Stimulated activated CD8-positive, alpha-beta memory T cell treated with anti-CD3 and anti-CD28 coated beads, Interleukin-2, amount 100 ng/mL, for 1 hour (primary cell): ENCODE measurements at places on chromosomes 7 and 10.

DNA sequence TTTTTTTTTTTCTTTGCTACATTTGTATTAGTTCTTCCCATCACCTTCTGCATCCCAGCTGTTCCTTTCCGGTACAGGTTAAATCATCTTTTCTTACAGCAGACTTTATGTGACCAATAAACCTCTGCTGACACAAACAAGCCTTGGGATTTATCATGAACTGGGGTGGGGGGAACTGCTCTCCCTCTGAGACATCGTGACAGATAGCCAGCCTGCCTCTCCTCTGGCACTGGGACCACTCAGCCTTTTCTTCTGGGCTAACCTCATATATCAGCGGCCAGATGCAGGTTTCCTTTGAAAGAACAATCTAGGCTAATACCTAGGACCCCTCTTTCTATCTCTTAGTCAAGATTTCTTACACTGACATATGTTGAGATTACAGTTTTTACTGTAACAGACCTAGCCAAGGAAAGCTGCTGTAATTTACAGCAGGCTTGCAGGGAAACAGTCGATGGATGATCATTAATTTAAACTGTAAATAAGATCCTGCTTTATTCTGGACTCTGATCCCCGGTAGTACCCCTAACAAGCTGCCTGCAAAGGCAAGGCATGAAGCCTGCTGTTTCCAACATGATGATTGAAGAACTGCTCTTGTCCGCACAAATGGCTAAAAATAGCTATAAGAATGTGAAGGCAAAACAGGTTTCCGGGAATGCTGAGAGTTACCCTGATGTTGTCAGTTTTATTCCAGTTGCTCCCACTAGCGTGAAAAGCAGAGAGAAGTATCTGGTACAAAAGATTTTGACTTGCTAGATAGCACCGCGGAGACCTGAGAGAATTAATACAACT lies 338.7 kb downstream of the SORCS1 start:
- no peak for DNase-seq

- DNase-seq: no peak
Observed at GRCh38 chr7:107037717-107038603, 6.5 kb upstream of the PRKAR2B start.

DNA sequence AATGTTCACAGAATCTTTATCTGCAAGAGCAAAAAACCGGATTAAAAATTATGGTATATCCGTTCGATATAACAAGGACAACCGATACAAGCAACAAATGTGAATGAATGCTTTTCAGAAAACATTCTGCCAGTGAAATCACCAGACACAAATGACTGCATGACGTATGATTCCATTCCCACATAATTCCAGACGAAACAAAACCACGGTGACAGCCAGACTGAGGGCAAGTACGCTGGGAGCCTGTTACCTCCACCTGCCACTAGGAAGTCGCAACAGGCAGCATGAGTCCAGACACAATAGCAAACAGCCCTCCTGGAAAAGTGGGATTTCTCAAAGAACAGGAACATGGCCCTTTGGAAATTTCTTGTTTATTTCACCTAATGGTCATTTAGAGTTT lies 41.7 kb downstream of the MAD1L1 start:
- DNase-seq: no peak

GRCh38 chr7:55086413-55087201 lies 67.8 kb downstream of the EGFR start:
- no peak for DNase-seq
